ENCODE measurements at places on chromosomes 4 and X.
A peak's percentile ranks its signal among the peaks of the same experiment; 100 is the strongest.

GRCh38 chrX:70262952-70263567 lies 3.1 kb upstream of the P2RY4 start:
- DNase-seq = peak; percentile 1

DNA sequence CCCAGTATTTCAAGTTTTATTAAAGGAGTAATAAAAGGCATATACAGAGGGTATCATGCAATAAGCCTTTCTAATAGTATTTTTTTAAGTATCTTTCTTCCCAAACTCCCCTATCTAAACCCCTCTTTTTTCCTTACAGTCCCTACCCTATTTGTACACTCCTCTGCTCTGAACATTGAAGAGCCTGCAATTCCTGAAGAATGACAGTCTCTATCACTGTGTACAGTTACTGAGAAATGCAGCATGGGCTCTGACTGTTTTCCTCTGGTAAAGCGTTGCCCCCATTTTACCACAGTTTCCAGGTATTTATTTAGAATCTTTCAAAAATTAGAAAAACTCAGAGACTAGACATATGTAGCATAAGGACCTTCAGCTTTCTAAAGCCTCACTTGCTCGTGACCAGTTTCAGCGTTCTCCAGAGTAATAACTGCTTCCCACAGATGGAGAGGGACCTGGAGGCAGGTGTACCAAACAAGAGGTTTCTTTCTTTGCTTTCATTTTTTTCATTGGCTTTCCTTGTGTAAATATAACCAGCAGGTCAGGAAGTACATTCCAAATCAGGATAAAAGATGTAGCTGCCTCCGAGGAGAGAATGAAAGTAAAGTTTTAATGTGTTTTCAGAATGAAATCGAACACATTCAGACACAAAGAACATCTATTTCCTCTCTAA lies 230.8 kb downstream of the CFAP299 start:
- DNase-seq = no peak

DNA sequence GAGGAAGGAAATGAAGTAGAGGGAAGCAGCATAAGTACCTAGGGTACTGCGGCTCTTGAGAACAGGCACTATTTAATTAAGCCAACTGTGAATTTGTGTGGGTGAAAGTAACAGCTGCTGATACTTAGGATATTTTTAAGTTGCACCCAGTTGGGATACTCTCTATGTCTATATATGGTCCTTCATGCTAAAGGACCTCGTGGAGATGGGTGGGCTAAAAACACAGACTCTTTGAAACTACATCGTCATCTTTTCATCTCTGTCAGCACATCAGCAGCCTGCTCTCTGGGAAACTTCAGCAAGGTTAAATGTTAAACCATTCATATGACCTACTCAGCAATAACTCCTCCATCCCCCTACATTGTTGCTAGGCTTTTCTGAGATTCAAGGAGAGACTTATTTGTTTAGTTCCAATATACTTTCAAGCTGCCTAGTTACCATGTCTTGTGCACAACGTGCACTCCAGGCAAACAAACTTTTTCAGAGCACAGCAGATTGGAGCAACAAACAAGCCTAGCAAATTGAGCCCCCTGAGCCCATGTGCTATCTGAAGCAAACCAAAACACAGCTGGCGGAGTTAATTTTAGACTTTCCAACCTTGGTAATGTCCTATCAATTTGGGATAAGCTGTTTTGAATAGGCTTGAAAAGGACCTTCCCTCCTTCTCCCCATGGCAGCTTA lies 6.2 kb upstream of the MOB1B start:
- DNase-seq = no peak

DNA sequence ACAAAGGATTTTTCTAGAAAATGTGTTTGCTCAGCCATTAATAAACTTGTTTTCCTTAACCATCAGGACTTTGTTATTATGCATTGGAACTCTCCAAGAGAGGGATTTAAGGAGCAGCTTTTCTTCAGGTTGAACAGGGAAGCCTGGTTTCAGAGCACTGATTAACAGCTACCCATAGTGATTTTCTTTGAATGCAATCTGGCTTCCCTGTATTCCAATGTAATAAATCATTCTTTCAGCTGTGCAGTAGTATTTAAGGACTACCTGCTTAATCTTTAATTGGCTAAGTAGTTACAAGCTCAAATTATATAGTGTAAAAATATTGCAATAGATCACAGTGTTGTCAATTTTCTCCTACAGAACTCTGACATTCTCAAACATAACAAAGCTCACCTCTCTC lies 77.5 kb downstream of the TMEM156 start:
- no peak for DNase-seq

DNA sequence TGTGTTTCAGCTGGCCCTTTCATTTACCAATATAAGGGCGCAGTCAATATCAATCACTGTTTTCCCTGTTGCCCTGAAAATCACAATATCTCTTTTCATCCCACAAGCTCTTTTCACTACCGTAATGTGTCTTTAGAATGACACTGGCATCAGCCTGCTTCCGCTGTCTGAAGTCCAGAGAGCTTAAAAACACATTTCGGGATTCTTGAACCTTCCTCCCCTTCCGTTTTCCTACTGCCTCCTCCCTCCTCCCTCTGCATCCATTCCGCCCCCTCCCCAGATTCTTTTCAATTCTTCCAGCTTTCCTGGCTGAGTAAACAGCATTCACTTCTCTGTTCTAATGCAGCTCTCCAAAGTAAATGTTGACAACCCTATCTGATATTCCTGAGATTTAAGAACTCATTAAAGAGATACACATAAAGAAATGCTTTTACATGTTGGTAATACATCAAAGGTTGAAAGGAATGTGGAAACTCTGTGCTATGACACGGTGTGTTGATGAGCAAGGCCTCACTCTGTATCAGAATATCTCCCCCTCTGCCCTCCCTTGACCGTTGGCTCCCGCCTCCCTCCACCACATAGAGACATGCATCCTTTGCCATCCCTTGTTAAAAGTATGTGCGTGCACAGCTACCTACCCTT lies 83.5 kb upstream of the SPRY1 start:
- no peak for DNase-seq

DNA sequence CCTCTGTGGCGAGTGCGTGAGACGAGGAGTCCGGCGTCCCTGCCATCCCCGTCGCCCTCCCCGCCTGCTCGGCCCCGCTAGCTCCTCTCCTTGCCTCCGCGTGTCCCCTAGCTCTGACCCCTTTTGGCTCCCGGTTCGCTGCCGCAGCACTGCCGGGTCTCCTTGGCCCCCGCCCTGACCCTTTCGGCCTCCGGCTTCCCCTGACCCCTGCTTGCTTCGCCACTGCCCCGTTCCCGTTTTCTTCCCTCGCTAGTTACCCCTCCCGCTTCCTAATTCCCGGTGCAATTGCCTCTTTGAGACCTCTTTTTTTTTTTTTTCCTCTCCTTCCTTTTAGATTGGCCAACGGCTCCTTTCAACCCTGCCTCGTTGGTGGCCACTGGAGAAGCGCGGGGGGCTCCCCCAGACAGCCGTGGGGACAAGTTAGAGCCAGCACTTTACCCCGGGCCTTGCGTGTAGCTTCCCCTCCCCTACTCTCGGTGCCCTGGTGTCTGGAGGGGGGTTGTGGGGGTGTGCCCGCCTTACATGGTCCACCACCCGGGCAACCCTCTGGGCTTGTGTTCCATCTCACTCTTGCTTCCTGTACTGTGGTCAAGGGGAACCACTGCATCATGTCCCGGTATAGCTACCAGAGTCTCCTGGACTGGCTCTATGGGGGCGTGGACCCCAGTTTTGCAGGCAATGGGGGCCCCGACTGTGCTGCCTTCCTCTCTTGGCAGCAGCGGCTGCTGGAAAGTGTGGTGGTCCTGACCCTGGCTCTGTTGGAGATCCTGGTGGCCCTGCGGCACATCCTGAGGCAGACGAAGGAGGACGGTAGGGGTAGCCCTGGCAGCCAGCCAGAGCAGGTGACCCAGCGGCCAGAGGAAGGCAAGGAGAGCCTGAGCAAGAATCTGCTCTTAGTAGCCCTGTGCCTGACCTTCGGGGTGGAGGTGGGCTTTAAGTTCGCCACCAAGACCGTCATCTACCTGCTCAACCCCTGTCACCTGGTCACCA lies 548 bp downstream of the TMEM164 start:
- DNase-seq = no peak
